ENCODE measurements at places on chromosomes 7 and 10. TPM values are rescaled to one million over a fixed set of nuclear protein-coding genes. Genes with fewer than 3 reads are reported as not detected.
A peak's percentile ranks its signal among the peaks of the same experiment; 100 is the strongest.

DNA sequence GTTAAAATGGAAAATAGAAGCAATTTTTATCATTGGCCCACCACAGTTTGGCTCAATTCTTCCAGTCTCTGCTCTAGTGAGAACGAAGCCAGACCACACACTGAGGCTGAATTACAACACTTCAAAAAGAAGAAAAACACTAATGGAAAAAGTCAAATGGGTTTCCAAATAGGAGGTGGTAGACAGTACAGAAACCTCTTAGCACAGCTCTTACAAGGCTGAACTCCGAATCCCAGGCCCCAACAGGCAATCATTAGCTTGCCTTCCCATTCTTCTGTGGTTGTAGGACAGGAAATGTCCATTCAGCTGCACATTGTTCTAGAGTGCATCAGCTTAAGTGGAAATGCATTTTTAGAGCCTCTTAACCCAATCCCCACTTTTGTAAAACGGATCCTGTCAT is 115.1 kb upstream of the MEOX2 start:
- DNase-seq = no peak

- DNase-seq = no peak
These were observed 198.0 kb upstream of the MKI67 start for GRCh38 chr10:128324058-128324827.

DNA sequence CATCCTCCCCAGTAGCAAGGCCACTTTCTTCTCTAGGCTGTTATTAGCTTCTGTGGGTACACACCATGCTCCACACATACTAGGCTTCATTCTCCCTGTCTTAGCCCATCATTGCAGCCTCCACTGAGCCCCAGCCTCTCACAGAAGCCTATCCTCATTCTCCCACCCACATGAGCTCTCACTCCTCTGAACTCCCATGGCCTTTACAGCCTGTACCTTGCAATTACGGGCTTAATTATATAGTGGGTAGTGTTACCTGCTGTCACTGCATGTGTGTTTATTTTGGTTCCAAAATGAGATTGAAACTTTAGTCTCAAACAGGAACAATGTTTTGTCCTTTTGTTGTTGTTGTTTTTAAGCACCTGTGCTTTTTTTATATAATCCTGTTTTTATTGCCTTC is 460.0 kb downstream of the KCNMA1 start:
- DNase-seq = no peak

DNA sequence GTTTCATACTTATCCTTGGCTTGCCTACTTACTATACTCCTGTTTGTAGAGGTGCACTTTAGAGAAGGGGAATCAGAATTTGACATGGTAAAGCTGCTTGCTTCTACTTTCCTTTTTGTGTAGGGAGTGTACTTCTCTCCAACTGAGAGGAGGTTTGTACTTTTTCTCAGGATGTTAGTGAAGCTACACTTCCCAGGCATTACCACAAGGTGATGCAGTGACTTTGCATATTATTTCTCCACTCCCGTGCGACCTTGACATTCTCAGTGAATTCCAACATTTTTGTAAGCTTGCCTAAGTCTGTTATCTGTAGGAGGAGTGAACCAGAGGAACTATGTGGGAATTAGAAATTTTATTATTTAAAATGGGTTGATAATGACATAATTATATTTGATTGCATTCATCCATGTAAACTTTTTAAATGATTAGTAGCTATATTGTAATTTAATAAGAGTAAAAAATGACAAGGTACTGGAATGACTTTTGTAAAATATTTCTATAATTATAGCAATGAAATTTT is 5.2 kb downstream of the TAX1BP1 start:
- DNase-seq = no peak

CYP3A4 gene
- polyA plus RNA-seq = 11.1 TPM

DNA sequence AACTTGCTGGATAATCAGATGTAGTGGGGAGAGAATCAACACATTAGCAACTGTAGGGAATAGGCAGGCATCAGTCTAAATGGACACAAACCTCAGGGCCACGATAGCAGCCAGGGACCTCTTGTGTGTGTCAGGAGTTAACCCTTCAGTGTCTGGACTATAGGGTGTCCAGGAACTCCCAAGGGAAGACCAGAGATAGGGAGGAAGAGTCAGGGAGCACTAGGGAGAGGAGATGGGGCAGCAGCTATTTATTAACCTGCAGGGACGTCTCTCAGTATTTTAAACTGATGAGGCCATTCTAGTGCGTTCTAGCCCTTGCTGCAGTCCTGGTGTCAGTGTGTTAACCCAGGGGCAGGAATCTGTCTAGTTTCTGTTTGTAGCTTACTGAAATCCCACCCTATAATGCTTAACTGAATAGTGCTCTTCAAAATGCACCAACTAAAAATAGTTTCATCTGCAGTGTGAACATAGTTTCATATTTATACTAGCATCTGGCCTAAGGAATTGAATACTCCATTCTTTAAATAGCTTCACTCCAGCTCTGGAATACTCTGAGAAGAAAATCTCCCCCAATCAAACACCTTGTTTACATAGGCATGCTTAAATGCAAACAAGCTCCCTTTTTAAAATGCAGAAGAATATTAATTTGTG is 62.7 kb downstream of the ARID5B start:
- DNase-seq = no peak

TMEM140 gene
- 13.6 TPM for polyA plus RNA-seq

GRCh38 chr7:44394636-44395035 is 69.2 kb upstream of the CAMK2B start:
- no peak for DNase-seq

DNA sequence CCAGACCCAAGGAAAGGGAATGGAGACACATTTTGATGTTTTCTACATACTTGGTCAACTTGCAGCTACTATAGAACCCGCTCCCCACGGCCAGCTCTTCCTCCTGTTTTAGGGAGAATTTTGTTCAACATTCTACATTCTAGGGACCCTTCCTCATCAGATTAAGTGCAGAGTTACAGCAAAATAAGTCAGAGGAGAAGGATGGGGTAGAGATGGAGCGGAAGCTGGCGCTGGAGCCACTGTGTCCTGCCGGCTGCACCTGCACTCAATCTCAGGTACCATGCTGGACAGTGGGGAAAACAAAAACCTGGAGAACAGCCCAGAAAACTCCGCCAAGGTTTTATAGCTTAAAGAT is 79.4 kb upstream of the EN2 start:
- no peak for DNase-seq

DNA sequence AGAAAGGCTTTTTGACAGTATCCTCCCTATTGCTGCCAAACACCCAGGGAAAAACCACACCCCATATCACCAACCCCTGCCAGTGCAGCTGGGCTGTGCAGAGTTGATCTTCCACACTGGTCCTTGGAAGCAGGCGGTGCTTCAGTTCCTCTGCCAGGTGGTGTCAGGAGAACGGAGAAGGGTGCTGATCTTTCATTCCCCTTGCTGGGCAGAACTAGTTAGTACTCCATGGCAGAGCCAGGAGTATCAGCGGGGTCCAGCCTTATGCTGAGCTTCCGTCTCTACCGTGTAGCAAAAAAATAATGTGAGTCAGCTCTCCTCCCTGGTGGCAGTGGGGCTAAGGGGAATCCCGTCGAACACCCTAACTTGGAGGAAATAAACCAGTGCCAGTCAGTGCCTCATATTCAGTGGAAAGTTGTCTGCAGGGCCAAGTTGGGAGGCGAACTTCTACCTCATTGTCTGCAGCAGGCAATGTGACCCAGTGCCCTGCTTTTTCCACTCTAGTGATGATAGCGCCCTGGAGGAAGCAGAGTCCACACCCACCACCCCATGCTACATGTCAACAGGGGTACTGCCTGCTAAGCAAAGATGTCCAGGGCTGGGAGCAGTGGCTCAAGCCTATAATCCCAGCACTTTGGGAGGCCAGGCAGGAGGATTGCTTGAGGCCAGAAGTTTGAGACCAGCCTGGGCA is 175.4 kb downstream of the AUTS2 start:
- DNase-seq = no peak

GRCh38 chr10:23284155-23284554 is 60.4 kb downstream of the C10orf67 start:
- DNase-seq = no peak

GRCh38 chr7:159192725-159193453 is 48.2 kb upstream of the VIPR2 start:
- DNase-seq = no peak

GRCh38 chr10:107894516-107894915 is 730.0 kb upstream of the SORCS1 start:
- no peak for DNase-seq

CHCHD3 gene
- 22.5 TPM for polyA plus RNA-seq

DNA sequence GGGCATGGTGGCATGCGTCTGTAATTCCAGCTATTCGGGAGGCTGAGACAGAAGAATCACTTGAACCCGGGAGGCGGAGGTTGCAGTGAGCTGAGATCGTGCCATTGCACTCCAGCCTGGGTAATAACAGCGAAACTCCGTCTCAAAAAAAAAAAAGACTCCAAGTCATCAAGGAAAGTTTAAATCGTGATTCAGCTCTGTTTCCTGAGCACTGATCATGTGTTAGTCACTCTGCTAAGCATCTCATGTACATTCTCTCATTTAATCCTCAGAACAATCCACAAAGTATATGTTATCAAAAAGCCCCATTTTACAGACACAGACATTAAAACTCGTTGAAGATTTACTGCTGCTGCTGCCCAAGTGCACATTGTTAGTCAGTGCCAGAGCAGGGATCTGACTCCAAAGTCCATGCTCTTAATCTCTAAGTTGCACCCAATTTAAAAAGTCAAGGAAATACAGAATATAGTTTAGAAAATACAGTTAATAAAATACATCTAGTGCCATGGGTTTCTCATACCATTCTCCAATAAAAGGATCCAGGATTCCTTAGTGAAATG is 6.2 kb downstream of the PIK3AP1 start:
- DNase-seq = no peak

- DNase-seq = peak; percentile 37
These were observed 491 bp upstream of the AKAP9 start for GRCh38 chr7:91940171-91940570.

RAMP3 gene
- 23.8 TPM for polyA plus RNA-seq

- no peak for DNase-seq
These were observed 381.8 kb upstream of the FZD8 start for GRCh38 chr10:36023939-36024338.

NEURL1 gene
- polyA plus RNA-seq = 3.0 TPM

GRCh38 chr10:47023237-47024045 is 112.2 kb downstream of the PTPN20 start:
- no peak for DNase-seq

GRCh38 chr10:5089865-5090264 is 4.3 kb upstream of the AKR1C3 start:
- peak; percentile 38 for DNase-seq

DNA sequence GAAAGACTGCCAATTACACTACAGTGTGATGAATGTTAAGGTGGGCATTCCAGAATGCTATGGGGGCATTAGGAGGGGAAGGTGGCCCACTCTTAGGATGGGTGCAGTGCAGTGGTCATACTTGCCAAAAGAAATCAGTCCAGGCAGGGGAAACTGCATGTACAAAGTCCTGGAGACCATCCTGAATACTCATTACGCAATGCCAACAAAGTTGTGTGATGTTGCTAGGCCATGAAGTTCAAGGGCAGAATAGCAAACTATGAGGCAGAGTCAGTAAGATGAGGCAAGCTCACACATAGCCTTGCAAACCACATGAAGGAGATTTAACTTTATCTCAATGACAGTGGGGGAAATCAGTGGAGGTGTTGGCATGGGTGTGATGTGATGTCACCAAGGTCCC is 49.8 kb upstream of the SLC35B4 start:
- DNase-seq = no peak

DNA sequence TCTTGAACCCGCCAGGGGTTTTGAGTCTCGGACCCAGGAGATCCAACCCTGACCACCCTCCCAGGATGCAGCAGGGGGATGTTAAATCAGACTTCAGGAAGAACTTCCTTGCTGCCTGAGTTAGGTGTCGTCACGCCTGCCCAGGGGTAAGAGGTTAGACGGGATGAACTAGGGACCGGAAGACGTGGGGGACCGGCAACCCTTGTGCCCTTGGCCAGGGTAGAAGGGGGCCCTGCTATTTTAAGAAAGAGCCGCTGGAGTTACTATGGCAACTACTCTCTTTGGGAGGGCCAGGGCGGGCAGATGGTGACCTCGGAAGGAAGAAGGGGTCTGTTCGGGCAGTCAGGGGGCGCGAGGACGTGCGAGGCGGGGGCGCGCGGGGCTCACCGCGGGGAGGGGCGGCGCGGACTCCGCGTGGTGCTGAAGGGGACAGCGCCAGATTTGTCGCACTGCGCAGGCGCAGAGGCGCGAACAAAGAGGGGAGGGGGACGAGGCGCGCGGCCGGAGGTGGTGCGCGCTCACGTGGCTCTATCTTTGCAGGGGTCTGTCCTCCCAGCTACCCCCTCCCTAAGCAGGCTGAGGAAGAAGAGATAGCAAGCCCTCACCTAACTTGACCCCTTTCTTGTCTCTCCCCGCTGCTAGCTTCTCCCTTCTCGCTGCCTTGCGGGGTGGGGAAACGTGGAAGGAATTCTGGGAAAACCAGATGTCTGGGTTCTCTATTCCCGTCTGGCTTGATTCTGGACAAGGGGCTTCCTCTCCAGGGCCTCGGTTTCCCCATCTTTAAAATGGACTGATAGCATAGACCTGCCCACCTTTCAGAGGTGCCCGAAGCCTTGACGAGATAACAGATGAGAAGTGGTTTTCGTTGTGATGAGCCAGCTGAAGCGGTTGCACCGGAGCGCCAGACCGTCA is 940 bp upstream of the PSD start:
- DNase-seq = peak; percentile 45

DNA sequence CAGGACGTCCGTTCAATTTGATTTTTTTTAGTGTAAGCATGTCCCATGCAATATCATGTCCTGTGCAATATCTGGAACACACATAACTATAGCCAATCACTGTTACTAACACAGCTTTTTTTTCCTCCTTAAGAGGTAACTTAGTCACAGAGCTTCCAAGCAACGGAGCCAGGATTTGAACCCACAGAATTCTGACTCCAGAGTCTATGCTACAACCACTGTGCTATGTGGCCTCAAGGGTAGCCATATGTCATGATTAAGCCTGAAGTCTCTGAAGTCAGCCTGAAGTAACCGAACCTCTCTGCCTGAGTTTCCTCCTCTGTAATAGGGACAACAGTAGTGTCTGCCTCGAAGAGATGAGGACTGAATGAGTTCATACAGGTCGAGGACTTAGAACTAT is 42.2 kb upstream of the TCF7L2 start:
- DNase-seq = no peak

DNA sequence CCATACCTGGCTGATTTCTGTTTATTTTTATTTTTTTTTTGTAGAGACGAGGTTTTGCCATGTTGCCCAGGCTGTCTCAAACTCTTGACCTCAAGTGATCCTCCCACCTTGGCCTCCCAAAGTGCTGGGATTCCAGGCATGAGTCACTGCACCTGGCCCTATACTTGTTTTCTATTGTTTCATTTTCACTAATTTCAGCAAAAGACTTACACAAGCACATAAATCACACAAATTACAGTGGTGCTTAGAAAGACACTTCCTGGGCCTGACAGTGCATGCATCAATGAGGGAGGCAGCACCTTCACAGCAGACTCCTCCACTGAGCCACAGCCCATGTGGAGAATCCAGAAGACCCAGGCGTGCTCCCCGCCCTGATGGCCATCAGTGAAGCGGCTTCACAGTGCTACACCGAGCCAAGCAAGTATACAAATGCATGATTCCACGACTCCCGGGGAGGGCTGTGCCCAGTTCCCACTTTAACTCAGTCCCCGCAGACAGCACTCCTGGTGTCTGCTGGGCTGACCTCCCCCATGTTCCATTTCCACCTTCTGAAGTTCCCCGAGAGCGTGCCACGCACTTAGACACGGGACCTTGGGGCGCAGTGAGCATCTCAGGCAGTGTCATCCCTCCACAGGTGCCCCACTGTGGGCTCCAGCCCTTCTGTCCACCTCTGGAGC is 20.6 kb downstream of the PITRM1 start:
- no peak for DNase-seq
